ENCODE measurements at places on chromosomes 7 and 10.
A peak's percentile ranks its signal among the peaks of the same experiment; 100 is the strongest.

DNA sequence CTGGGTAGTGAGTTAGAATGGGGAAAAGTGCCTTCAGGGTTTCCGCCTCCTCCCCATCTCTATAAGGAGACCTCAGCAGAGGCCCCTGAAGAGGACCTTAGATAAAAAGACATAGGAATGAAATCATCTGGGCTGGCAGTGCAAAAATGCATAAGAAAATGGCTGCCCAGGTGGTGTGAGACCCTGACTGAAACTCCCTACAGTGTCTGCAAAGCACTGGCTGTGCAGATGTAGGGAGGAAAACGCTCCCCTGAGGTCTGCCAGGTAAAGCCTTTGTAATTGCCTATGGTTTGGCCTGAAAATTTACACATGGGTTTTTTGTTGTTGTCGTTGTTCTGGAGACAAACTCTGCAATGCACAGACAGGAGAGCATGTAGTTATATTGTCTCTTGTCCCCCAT, 128.1 kb upstream of the VWC2 start:
- no peak for DNase-seq

- no peak for DNase-seq
These were observed 228.8 kb downstream of the BMPER start for GRCh38 chr7:34133983-34134782.

DNA sequence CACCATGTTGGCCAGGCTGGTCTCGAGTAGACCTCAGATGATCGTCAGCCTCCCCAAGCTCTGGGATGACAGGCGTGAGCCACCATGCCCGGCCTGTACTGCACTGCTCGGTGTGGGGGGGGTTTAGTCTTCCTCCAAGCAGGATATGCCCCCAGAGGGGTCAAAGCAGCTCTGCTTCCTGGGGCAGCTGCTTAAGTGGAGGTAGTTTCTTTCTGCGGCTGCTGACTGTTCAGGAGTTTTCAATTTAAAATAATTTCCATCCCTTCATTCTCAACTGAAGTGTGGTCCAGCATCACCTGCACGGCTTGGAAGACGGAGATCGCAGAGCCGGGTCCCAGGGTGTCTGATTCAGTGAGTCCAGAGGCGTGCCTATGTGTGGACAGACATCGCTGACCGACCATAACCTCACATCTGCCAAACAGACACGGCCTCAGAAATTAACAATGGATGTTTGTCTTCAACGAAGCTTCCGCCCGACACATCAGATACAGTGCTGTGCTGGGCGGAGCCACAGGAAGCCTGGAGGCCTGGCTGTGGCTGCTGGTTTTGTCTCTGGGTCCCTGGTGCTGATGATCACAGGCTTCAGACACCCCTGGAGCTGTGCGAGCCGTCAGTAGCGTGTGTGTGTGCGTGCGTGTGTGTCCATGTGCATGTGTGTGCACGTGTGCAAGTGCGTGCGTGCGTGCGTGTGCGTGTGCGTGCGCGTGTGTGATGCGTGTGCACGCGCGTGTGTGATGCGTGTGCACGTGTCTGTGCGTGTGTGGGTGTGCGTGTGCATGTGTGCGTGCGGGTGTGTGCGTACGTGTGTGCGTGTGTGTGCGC, 226.5 kb upstream of the PITRM1 start:
- no peak for DNase-seq

GRCh38 chr10:116316503-116316902, 7.7 kb upstream of the CCDC172 start:
- no peak for DNase-seq

- no peak for DNase-seq
These were observed 60.0 kb downstream of the DGKB start for GRCh38 chr7:14842523-14842922.

- no peak for DNase-seq
These were observed 221.1 kb upstream of the TCF7L2 start for GRCh38 chr10:112728997-112729396.

DNA sequence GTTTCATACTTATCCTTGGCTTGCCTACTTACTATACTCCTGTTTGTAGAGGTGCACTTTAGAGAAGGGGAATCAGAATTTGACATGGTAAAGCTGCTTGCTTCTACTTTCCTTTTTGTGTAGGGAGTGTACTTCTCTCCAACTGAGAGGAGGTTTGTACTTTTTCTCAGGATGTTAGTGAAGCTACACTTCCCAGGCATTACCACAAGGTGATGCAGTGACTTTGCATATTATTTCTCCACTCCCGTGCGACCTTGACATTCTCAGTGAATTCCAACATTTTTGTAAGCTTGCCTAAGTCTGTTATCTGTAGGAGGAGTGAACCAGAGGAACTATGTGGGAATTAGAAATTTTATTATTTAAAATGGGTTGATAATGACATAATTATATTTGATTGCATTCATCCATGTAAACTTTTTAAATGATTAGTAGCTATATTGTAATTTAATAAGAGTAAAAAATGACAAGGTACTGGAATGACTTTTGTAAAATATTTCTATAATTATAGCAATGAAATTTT, 5.2 kb downstream of the TAX1BP1 start:
- no peak for DNase-seq

DNA sequence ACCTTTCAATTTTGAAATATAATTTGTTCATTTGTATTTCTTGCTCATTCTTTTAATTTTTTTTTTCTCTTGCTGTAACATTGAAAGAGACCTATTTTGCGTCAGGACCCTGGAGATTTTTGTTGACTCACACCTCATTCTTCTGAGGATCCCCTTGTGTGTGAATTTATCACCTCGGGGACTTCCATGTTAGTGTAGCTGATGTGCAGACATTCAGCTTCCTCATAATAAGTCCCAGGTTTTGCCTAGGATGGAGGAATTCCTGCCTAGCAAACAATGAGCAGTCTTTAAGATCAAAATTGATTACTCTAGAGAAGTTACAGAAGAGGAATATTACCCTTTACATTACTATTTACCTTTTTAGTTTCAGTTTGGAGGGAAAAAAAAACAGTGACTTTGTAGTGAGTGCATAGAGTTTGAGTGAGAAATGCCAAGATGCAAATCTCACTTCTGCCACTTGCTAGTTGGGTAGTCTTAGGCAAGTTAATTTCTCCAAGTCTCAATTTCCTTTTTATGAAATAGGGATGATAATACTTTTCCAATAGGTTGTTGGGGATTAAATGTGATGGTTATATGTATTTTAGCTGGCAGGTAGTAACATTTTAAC, 14.3 kb downstream of the TES start:
- DNase-seq: no peak

GRCh38 chr10:123562811-123563580, 103.2 kb upstream of the GPR26 start:
- no peak for DNase-seq

DNA sequence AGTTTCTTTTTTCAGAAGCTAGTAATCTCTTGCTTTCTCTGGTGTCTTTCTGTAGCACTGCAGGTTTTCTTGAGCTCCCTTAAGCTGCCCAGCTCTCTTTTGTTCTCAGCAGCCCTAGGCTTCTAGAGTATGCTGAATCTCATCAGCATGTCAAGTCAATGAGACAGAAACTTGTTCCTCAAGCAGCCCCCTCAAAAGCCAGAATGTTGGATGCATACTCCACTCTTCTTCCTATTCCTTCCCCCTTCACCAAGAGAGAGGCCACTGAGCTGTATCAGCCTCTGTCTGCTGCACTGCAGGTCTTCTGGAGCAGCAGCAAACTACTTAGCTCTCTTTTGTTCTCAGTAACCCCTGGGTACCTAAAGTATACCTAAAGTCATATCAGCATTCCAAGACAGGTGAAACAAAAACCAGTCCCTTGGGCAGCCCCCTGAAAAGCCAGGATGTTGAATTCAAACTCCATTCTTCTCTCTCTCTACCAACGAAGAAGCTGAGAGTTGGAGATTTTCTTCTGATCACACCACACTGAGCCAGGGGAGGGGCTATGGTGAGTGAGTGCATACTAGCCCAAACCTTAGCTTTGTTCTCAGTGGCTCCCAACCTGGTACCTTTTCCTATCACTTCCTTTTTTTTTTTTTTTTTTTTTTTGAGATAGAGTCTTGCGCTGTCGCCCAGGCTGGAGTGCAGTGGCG, 73.3 kb upstream of the WAC start:
- no peak for DNase-seq

- peak; percentile 53 for DNase-seq
These were observed 122.8 kb downstream of the UBE2H start for GRCh38 chr7:129829737-129830631.

DNA sequence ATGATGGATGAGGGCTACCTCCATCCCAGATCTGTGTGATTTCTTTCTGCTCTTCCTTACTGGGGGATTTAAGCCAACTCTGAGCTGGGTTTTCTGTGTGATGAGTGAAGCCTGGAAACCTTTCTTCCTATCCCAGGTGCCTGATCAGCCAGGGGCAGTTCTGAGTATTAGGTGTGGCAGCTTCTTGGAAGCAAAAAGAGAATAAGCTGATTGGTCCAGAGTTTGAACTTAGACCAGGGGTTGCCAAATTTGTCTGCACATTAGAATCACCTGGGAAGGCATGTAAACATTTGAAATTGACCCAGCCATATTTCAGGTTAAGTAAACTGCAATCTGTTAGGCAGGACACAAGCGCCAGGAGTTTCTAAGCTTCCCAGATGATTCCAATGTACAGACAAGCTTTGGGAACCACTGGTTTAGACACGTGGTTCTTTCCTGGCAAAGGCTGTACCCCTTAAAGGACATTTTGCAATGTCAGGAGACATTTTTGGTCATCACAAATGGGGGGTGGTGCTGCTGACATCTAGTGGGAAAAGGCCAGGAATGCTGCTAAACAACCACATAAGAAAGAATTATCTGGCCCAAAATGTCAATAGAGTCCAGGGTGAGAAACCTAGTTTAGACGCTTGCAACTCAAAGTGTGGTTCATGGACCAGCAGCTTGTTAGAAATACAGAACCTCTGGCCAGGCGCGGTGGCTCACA, 160.5 kb upstream of the GHITM start:
- no peak for DNase-seq

DNA sequence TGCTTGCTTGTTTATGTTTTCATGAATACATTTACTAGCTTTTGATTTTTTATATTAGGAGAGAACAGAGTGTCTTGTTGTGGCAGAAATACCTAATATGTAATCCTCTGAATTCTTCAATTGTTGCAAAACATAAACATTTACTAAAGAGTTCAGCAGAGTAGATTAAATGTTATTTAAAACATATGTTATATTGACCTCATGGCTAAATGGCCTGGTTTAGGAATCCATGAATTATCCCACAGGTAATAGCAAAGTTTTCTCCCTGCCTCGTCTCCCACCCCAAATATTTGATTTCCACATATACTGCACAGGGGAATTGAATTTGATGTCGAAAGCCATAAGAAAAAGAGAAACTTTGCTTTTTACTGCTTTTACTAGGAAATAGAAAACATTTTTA, 111.8 kb downstream of the ADK start:
- no peak for DNase-seq

Data from activated CD4-positive, alpha-beta T cell treated with anti-CD3 and anti-CD28 coated beads for 4 hours (primary cell).